ENCODE measurements at places on chromosomes 12 and 14.

GRCh38 chr14:97218274-97218673 lies 421.1 kb downstream of the VRK1 start:
- no peak for DNase-seq

DNA sequence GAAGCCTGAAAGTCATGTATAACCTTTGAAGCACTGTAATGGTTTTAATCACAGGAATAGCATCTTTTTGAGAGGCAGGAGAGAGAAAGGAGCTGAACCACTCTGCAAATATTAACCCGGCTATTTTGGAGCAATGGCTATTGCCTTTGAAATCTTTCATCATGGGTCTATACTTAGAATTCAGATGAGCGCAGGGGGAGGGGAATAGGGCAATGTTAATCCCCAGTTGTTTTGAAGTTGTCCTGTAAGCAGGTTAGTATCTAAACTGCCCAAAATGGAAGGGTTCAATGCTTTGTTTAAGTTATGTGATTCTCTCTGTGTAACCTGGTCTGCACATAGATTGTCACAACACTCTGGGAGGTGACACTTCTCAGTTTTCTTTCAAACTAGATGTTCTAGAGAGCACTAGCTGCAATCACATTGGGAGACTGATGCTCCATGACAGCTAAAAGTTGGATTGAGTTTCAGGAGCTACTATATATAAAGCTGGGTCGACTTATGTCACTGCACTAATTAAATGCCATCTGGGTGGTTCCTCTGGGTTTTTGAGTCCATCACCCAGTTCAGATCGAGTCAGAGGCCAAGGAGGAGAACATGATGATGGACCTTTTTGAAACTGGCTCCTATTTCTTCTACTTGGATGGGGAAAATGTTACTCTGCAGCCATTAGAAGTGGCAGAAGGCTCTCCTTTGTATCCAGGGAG lies at the start of gene MYF6:
TSS of gene MYF6 (plus strand) at position 509 of the 704 bp plus-strand sequence. CDS start at position 595, 86 bp downstream.
- no peak for DNase-seq

- no peak for DNase-seq
Measured at GRCh38 chr12:52817003-52817698, 3.2 kb upstream of the KRT4 start.

DNA sequence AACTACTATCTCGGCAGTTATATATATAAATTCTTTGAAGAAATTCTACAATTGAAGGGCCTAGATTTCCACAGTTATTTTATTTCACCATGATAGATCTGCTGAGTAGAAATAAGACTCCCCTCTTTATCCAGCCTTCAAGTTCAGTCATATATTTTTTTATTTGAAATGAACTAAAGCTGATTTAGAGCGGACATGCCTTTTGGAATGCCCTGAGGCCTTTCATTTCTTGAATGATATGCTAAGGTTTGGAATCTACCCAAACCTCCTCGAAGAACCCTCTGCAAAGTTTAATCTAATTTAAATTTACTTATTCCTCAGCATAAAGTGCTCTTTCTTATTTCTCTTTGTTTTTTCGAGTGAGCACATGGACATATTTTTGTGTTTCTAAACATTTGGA lies 15.1 kb downstream of the SIX1 start:
- no peak for DNase-seq

- no peak for DNase-seq
Measured at GRCh38 chr12:1864456-1864855, 44.1 kb downstream of the LRTM2 start.

GRCh38 chr12:81968421-81968820 lies 209.3 kb upstream of the PPFIA2 start:
- DNase-seq = no peak

- DNase-seq = no peak
Measured at GRCh38 chr14:57519043-57519442, 25.4 kb upstream of the CCDC198 start.

- DNase-seq = no peak
Measured at GRCh38 chr14:101109981-101110728, 206.6 kb upstream of the RTL1 start.

DNA sequence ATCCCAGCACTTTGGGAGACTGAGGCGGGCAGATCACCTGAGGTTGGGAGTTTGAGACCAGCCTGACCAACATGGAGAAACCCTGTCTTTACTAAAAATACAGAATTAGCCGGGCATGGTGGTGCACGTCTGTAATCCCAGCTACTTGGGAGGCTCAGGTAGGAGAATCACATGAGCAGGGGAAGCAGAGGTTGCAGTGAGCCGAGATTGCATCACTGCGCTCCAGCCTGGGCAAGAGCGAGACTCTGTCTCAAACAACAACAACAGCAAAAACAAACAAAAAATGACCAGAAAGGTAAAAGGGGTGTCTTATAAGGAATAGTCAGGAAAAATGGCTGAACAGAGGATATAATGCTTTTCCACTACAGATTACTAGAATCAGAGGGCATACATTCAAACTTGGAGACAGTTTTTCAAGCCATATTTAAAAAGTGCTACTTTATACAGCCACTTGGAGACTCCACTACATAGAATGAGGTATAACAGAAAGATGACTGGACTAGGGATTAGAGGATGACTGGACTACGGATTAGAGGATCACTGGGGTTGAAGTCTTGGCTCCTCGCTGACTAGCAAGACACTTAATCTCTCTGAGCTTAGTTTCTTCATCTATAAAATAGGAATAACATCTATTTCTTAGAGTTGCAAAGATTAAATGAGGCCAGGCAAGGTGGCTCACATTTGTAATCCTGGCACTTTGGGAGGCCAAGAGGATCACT lies 4.9 kb upstream of the CS start:
- no peak for DNase-seq

GRCh38 chr12:31029468-31029867 lies 44.2 kb upstream of the DDX11 start:
- no peak for DNase-seq

- no peak for DNase-seq
Measured at GRCh38 chr12:54311051-54311450, 10.2 kb upstream of the NFE2 start.

- DNase-seq = no peak
Measured at GRCh38 chr12:13105781-13106180, 2.3 kb upstream of the GSG1 start.

- DNase-seq = peak; percentile 57
Measured at GRCh38 chr14:54106661-54107377, 150.2 kb upstream of the BMP4 start.

DNA sequence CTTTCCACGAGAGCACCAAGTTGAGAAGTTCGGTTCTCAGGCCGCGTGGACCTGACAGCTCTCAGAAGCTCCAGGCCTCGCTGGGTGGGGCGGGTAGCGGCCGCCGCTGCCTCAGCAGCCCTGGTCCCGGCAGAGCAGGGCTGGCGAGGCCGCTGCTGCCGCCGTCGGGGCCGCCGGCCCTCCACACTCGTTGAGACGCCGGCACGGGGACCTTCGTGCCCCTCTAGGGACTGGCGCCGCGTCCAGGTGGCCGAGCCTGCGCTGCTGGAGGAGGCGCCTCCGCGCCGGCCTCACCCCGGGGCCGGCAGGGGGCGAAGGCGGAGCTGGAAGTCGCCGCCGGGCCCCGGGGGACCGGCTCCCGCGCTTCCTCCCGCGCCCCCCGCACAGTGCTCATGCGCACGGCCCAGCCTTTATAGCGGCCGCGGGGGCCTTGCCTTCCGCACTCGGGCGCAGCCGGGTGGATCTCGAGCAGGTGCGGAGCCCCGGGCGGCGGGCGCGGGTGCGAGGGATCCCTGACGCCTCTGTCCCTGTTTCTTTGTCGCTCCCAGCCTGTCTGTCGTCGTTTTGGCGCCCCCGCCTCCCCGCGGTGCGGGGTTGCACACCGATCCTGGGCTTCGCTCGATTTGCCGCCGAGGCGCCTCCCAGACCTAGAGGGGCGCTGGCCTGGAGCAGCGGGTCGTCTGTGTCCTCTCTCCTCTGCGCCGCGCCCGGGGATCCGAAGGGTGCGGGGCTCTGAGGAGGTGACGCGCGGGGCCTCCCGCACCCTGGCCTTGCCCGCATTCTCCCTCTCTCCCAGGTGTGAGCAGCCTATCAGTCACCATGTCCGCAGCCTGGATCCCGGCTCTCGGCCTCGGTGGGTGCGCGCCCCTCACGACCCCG lies at the start of gene COCH:
TSS of gene COCH (plus strand) at position 440 of the 879 bp plus-strand sequence. CDS start at position 820, 380 bp downstream.
- DNase-seq = peak; percentile 43

DNA sequence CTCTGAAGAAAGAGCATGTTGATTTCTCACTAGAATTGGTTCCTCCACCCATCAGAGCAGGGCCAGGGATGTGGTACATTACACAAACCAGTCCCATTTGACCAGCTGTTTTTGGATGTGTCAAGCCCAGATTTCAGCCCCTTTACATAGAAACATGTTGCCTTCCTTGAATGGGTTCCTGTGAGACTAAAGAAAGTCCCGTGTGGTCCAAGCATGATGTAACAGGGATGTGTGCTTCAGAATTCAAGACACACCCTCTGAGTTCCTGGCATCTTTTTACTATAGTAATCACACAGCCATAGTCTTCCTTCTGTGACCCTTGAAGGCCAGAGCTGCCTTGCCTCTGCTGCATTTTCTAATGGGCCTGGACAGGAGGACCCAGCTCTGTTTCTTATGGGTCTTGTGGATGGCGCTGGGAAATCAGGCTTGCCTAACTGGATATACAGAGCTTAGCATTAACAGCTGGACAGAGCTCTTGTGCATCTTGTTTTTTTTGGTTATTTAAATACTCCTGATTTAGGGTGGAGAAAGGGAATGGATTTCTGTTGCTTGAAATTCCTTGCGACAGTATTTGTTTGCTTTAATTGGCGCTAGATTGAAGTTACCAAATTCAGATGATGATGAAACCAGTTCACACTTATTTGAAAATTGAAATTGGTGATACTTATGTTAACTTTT lies 341.0 kb downstream of the ZFP36L1 start:
- peak; percentile 55 for DNase-seq

GRCh38 chr12:121448771-121449315 lies 48.9 kb downstream of the RNF34 start:
- no peak for DNase-seq

- DNase-seq = peak; percentile 77
Measured at GRCh38 chr12:12736759-12737676, 19.9 kb downstream of the CDKN1B start.

DNA sequence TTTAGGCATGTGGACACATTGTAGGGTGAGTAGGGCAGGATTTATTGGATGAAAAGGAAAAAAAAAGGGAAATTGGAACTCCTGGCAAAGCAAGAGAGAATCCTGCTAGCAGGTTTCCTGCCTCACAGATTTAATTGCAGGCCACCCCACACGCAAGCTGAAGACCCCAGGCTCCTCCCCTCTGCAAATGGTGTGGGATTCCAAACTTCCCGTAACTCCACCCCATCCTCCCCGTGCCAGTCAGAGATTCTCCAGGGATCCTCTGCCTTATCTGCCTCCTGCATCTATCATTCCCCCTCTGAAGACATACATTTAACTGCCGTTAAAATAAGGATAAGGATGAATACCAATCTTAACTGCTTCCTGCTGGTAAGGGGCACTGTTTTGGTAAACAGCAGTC lies 249.8 kb upstream of the GARIN2 start:
- DNase-seq = no peak

Data from GM03348 (cell line).